ENCODE measurements at places on chromosomes 2 and 18.

GRCh38 chr2:215280326-215280725, 31.5 kb upstream of the ATIC start:
- no peak for DNase-seq

- no peak for DNase-seq
These were observed 15.1 kb upstream of the NMUR1 start for GRCh38 chr2:231545105-231545902.

DNA sequence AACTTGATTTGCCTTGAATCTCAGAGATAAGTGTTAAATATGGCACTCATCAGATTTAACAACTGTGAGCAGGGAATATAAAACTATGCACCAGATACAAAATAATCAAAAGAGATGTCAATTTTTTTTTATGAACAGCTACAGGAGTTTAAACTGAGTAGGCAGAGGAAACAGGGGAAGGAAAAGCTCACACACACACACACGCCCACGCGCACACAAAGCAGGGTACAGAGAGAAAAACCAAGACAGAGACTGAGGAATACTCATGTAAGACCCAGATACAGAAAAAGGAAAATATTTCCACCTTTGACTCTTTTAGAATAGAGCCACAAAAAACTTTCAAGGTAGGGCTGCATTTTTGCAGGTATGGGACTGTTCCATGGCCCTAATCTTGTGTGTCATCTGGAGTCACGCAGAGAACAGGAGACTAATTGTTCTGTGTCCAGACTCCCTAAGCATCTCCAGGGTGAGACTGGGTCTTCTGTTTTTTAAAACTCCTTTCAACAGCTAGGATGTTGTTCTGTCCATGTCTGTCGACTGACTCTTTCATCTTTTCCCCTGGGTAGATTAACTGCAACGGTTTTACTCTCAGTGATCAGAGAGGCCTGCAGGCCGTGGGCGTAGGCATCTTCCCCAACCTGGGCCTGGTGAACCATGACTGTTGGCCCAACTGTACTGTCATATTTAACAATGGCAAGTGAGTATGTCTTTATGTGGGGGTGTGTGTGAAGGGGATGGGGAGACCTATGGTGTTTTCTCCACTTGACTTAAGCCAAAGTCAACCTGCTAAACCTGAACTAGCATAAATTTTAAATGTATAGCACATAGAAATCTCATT, 23.0 kb downstream of the SMYD1 start:
- DNase-seq: no peak

DNA sequence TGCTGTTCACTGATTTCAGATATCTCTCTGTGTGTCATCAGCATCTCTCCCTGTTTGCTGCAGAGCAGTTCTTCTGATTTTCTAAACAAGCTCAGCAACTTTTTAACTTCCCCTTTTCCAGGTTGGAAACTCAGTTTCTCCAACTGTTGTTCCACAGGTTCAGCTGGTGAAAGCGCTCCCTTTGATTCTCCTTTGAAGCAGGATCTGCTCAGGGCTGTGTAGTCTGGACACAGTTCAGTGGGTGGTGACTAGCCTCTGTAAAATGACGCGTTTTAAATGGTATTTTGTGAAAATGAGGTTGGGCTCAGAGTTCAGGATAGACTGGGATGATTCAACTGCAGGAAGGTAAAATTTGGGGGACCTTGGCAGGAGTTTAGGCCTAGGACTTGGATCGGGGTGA, 106.3 kb downstream of the TRIM43 start:
- no peak for DNase-seq

- DNase-seq: no peak
These were observed 51.4 kb upstream of the TRIB2 start for GRCh38 chr2:12665334-12665733.

- DNase-seq: no peak
These were observed 225.0 kb upstream of the ACVR2A start for GRCh38 chr2:147619808-147620207.

- no peak for DNase-seq
These were observed 299.6 kb downstream of the AGPS start for GRCh38 chr2:177692042-177692782.

- DNase-seq: no peak
These were observed 7.2 kb upstream of the KCNK3 start for GRCh38 chr2:26685341-26685740.

DNA sequence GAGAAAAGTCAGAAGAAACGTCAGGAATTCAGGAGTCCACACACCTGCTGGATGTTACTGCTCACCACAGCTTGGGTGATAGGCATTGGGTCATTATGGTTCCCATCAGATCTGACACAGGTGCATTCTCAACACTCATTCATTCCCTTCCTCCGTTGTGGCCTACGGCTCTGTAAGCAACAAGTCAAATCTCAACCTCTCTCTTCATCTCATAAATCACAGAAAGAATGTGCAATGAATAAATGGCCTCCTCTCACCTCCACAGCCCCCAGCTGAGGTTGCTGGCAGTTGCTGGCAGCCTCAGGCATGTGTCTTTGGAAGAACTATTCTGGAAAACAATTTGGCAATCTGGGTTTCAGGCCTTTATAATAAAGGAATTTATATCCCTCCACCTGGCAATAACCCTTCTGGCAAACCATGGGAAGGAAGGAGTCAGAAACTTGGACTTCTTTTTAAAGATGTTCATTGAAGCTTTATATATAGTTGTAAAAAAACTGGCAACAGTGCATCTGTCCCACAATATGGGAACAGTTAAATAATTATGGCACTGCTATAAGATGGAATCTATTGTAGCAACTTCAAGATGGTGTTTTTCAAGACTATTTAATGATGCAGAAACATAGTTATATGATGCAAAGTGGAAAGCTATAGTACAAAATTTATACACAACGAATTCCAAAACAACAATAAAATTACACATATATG, 175.4 kb downstream of the ANAPC1 start:
- DNase-seq: no peak

DNA sequence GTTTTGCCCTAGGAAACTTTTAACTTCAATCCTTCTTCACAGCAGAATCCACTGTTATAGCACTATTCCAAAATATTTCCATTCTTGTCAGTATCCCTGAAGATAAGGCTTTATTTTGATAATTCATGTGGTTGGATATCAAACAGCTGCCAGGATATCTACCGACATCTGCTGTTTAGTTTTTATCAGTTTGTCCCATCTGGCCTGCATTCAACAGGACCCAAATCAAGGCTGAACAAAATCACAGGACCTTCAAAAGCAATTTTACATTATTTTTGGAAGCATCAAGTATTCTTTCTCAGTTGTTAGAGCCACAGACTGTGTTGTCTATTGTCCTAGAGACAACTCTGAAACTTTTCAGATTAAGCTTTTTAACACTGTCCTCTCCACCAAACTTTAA, 429.0 kb upstream of the PIK3C3 start:
- DNase-seq: no peak
